Renal pelvis (tissue), 12 donors: ENCODE measurements at places on chromosomes 5 and 9. TPM values are rescaled to one million over a fixed set of nuclear protein-coding genes. Genes with fewer than 3 reads are reported as not detected.

The CBY3 gene
- 0.99 TPM for polyA plus RNA-seq

The PCDHA1 gene
- 0.15 TPM for polyA plus RNA-seq

The PCDHGA2 gene
- 8.3 TPM for polyA plus RNA-seq

The HABP4 gene
- 20.2 TPM for polyA plus RNA-seq

The PCDHGB2 gene
- polyA plus RNA-seq: 3.6 TPM

The ELOVL7 gene
- polyA plus RNA-seq: 16.1 TPM
